Iris pigment epithelial cell (primary cell): ENCODE measurements at places on chromosomes 16 and 17.

DNA sequence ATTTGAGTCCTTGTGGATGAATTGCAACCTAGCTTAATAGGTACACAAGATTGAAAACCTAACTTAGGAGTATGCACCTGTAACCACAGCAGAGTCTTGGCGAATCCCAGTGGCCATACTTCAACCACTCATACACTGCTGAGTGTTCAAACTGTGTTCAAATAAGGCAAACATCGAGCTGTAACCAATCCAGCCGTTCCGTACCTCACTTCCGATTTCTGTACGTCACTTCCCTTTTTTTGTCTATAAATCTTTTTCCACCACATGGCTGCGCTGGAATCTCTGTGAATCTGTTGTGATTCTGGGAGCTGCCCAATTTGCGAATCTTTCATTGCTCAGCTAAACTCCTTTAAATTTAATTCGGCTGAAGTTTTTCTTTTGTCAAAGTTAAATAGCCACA is 190.6 kb downstream of the MAF start:
- DNase-seq = no peak

- DNase-seq = peak; percentile 21
Measured at GRCh38 chr17:13650096-13650675, 48.5 kb upstream of the HS3ST3A1 start.

DNA sequence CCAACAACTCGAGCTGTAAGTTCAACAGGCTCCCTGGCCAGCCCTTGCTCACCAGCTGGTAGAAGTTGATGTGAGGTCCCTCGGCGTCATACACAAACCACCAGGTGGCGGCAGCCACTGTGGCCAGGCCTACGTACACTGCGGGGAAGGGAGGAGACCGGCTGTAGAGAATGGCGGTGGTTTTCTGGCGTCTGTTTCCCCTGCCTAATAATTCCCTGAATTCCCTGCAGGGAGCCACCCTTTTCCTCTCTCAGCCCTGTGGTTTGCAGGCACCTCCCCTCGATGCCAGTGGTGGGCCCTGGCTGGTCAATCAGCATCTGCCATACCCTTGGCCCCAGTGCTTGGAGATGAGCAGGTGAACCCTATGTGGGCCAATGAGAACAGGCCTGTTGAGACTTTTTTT is 18.9 kb upstream of the P2RX1 start:
- peak; percentile 77 for DNase-seq

DNA sequence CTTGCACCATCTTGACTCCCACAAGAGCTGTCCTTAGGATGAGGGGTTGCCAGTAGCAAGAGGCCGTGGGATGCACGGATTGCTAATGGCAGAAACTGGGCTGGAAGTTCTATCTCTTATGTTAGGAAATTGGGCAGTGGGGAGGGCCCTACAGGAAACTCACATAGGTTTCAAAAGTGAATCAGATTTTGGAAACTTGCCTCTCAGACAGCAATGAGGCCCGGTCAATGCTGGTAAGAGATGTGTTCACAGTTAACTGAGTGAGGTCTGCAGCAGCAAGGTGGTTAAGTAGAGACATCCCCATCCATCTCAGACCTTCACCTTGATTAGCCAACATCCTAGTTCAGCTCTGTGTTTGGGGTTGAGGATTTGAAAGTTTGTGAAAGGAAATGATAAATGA is 164.7 kb downstream of the ABCA8 start:
- no peak for DNase-seq

GRCh38 chr17:76086384-76086783 is 7.4 kb downstream of the ZACN start:
- DNase-seq = no peak

DNA sequence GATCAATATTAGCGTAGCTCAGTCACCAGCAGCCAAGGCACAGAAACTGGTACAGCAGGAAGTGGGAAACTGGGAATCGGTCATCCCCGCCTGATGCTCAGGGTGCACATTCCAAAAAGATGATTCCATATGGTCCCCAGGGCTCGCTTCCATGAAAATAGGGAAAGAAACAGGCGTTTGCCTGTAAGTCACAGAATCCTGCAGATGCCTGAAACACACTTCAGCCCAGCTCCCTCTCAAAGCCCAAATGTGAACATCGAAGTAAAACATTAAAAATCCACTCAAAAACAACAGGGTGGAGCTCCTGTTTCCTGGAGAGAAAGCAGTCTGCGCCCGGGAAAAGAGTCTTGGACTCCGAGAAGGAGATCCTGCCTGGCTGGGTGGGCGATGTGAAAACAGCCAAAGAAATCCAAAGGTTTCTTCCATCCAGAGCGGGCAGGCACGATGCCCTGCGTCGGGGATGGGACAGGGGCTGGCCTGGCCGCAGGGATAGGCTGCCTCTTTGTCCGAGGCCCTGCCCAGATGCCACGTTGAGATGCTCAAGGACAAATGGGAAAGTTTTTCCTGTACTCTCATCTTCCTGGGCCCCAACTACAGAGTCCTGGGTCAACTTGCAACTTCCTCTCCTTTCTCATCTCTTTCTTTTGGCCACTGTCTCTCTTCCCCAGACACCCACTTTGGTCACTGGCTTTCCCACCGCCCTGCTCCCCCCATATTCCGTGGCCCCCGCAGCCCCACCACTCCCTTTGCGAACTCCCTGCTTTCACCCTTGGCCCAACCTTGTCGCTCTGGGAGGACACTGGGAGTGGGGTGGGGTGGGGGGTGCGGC is 743 bp downstream of the WIPI1 start:
- peak; percentile 94 for DNase-seq

GRCh38 chr16:26727848-26728247 is 338.9 kb upstream of the C16orf82 start:
- no peak for DNase-seq

DNA sequence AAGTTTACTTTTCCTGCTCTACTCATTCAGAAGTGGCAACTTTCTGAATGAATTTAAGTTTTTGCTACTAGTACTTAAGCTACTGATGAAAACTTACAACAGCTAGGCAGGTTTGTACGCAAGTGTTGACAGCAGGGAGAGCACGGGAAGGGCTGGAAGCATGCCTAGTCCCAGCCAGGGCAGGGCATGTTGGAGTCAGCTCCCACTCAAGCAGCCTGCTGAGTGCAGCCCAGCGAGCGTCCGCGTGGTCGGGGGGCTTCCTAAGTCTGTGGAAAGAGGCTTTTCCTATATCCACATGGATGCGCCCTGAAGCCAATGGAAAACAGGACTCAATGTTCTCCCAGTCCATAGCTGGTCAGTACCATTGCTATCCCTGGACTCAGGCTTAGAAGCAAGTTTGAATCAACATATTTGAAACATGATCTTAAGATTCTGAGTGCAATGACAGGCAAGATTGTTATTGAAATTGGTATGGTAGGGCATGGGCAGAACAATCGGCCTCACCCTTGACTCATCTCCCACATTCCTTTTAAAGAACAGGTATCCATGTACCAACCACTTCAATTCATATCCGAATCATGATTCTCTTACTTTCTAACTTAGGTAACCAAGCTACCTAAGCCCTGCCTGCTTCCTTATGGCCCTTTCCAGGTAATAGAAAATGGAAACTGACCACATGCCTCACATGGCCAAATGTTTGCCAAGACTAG is 22.5 kb downstream of the CYB5D2 start:
- no peak for DNase-seq
